ENCODE measurements at places on chromosomes 16 and 17.

DNA sequence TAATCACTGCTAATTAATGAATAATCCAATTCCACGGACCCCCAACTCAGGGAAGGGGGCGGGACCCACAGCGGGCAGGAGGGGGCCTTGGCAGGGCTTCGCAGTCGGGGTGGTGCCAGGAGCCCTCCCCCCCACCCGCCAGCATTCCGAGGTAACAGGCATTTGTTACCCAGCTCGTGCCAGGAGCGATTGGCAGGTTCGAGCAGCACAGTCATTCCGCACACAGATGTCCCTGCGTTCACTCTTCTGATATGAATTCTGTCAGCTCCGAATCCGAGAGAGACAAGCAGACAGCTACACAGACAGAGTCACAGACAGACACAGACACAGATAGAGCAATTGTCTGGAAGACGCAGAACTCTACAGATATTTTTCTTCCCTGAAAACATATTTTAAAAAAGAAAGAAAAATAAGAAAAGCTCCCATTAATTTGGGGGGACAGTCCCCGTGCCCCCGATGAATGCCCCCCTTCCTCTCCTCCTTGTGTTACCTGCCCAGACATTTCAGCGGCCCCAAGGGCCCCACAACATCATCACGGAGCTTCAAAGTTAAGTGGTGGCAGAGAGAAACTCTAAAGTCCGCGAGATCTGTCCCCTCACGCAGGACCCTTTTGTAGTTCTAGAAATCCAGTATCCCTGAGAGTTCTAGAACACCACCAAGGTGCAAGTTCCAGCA is 10.2 kb downstream of the NEUROD2 start:
- H3K36me3 ChIP-seq = no peaks in the 10 kb centered on the region
- no peak overlapping the region for H3K27ac ChIP-seq
- no peak overlapping the region for H3K4me3 ChIP-seq
- peaks cover 21% of the 10 kb centered on the region for H3K4me1 ChIP-seq
- DNase-seq = no peak

GRCh38 chr16:77786186-77786847 is 2.0 kb upstream of the VAT1L start:
- no peaks in the 10 kb centered on the region for H3K27me3 ChIP-seq
- no peak for DNase-seq
- H3K4me1 ChIP-seq = peaks cover 21% of the 10 kb centered on the region
- no peaks in the 10 kb centered on the region for H3K36me3 ChIP-seq
- H3K27ac ChIP-seq = no peak overlapping the region
- no peak overlapping the region for H3K4me3 ChIP-seq

DNA sequence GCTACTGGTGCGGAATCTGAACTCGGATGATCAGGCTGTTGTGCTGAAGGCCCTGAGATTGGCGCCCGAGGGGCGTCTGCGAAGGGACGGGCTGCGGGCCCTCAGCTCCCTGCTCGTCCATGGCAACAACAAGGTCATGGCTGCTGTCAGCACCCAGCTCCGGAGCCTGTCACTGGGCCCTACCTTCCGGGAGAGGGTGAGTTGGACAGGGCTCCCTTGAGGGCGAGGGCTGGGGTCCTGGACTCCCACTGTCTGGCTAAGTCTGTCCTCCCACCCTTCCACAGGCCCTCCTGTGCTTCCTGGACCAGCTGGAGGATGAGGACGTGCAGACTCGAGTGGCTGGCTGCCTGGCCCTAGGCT is 16.7 kb upstream of the CTCF start:
- DNase-seq = no peak
- H3K4me1 ChIP-seq = no peaks in the 10 kb centered on the region
- no peak overlapping the region for H3K27ac ChIP-seq
- H3K27me3 ChIP-seq = no peaks in the 10 kb centered on the region
- peaks cover 56% of the 10 kb centered on the region for H3K36me3 ChIP-seq

GRCh38 chr17:73609060-73609459 is 35.2 kb downstream of the SDK2 start:
- no peaks in the 10 kb centered on the region for H3K4me1 ChIP-seq
- H3K27me3 ChIP-seq = no peaks in the 10 kb centered on the region
- H3K36me3 ChIP-seq = no peaks in the 10 kb centered on the region
- DNase-seq = no peak

GRCh38 chr16:81608523-81609209 is 164.1 kb downstream of the CMIP start:
- no peaks in the 10 kb centered on the region for H3K27me3 ChIP-seq
- DNase-seq = no peak
- peaks cover 16% of the 10 kb centered on the region for H3K4me1 ChIP-seq
